ENCODE measurements at places on chromosomes 4 and X.

GRCh38 chr4:16721613-16722291, 176.7 kb downstream of the LDB2 start:
- no peak for DNase-seq

GRCh38 chr4:128477540-128477939, 189.9 kb upstream of the PGRMC2 start:
- no peak for DNase-seq

- DNase-seq: no peak
These were observed 51.1 kb upstream of the RBMX start for GRCh38 chrX:136931661-136932060.

DNA sequence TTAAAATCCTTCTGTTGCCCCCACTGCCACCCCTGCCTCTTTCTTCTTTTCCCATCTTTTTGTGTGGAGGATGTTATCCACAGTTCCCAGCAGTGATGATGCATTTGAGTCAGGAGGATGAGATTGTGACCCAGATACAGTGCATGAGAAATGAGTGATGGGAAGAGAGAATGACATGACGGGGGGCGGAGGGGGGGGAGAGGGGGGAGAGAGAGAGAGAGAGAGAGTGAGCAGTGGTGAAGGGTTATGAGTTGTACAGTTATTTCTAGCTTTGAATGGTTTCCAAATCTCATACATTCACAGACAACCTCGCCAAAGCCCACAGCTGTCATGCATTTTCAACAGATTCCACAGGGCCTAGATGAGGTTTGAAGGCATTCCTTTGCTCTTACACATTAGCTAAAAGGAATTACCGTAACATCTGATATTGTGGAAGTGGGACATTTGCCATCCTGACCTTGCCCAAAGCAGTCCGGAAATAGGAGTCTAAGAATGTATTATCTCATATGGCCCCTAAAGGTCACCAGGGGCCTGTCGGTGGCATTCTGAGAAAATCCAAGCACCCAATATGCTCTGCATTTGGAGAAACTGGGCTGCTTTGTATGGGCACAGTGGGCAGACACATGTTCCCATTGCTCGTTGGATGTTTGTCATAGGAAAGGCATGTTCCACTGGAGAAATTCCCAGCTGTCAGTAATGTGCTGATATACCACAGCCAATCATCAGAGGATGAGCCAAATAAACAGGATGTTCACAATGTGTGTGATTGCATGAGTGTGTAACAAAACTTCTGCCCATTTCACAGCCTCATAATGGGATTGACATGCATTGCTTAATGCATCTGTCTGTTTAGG, 435.8 kb downstream of the SPRY1 start:
- no peak for DNase-seq

DNA sequence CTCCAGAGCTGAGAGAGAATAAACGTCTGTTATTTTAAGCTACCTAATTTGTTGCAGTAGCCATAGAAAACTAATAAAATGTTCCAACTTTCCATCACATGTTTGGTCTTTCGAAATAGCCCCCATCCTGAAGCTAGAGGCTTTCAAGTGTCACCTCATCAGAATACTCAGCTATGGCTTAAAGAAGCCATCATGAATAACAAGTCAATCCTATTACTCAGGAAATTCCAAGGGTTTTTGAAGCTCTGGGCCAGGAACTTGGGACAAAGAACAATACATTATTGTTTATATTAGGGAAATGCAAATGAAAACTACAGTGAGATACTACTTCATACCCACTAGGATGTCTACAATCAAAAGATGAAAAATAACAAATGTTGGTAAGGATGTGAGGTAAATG, 42.2 kb downstream of the TBCK start:
- DNase-seq: no peak

DNA sequence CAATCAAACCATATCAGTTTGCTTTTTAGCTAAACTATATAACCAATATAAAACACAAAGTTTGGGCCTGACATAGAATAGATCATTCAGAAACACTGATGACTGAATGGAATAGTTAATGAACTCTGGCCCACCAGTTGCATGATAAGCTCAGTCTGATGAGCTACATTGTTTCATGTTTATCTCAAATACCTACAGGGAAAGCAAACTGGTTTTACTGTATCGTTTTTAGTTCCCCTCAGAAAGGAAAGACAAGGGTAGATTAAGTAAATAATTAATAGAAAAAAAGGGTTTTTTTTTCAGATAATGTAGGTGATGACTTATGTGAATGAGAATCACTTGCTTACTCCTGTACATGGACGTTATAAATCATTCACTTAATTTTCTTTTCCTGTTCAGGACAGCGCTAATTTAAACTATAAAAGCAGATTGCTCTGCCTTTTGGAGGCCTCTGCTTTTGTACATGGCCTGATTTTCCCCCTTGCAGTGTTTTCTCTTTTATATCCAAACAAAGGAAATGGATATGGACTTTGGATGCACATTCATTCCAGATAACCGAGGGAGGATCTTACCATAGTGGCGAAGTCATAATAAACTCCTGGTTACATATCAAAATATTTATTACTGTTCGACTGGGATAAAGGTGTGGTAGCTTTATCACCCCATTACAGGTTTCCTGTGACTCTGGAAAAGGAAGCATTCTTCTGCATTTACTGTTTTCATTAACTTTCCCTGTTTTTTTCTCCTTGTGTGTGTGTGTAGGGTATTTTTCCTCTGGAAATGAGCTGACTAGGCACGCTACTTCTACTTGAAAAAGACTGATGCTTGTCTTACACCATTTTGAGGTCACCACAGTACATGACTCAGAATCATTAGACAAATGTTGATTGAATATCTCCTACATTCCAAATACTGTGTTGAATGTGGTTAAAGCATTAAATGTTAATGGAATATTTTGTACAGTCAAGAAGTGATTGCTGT, 373.1 kb upstream of the HS3ST1 start:
- no peak for DNase-seq

- no peak for DNase-seq
These were observed 265.4 kb upstream of the DCAF8L1 start for GRCh38 chrX:28246675-28247074.

DNA sequence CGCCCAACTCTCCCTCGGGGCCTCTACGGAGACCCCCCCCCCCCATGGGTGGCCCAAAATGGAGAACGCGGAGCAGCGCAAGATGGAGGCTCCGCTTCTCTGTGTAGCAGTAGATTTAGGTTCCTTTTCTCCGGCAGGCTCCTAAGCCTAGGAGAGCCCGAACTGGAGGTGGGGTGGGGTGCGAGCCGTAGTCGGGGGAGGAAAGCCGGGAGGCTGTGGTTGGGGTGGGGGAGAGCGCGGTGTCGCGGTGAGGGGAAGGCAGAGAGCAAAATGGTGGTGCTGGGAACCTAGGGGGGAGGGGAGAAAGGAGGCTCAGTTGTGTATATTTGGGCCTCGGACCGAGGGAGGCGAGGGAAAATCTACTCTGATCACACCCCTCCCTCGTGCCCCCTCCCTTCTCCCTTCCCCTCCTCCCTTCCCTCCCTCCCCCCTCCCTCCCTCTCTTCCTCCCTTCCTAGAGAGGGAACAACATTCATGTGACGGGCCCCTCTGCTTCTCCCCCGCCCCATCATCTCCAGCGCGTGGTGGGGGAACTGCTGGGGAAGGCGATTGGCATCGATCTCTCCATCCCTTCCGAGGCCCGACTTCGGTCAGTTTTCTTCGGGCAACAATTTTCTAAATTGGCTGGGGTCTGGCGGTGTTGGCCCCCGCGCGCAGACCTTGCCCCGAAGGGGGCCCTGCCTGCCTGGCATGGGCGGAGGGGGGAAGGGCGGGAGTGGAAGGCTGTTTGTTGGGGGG, at the start of gene STAG2:
STAG2 (plus strand) TSS at position 439 of the 738 bp plus-strand sequence. CDS start 60,922 bp downstream, outside the sequence.
- peak; percentile 79 for DNase-seq

DNA sequence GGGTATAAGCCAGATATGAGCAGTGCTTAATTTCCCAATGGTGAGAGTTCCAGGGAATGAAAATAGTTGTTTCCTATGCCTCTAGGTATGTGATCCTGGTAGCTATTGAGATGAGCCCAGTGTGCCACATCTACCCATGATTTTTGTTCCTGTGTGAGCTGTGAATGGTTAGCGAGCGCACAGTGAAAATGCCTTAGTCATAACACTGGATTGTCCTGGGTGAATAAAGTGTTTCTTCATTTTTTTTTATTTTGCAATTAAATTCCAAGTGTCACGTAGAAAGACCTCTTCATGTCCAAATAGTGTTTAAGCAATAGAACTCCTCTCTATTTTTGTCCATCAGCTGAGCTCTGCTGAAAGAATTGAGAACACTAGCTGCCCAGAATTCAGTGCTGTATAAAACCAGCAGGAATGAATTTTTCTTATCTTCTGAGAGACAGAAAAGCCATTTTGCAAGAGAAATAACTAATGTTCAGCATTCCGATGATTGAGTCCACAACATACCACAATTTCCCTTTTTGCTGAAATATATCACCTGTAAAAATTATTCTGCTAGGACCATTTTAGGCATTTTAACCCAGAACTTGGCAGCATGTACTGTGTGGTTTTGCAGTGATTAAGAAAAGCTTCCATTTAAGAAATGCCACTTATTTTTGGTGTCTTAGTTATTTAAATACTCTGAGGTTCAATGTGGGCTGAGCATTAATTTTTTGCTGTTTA, 5.6 kb downstream of the MAOA start:
- DNase-seq: no peak

DNA sequence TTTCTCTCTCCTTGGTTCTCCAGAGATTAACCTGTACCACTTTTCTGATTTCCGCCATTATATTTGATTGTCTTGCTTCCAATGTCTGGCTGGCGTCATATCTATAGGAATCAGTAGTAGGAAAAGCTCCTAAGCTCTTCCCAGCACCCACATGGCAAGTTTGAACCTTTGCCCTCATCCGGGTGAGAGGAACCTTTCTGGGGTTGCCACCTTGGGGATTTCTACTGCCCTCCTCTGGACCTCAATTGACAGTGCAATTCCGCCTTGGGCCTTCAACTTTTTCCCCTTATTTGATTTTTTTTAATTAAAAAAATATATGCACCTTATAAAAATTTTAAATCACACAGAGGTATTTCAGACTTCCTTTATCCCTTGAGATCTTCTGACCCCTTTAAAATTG, 2.0 kb upstream of the CXorf66 start:
- DNase-seq: no peak

GRCh38 chr4:141538001-141538400, 98.4 kb upstream of the IL15 start:
- DNase-seq: no peak

GRCh38 chr4:56086073-56086541, 137.4 kb downstream of the CEP135 start:
- DNase-seq: no peak

GRCh38 chrX:42934020-42934726, 156.2 kb upstream of the PPP1R2C start:
- no peak for DNase-seq

- DNase-seq: peak; percentile 76
These were observed 1365.2 kb downstream of the STIM2 start for GRCh38 chr4:28225689-28226353.

DNA sequence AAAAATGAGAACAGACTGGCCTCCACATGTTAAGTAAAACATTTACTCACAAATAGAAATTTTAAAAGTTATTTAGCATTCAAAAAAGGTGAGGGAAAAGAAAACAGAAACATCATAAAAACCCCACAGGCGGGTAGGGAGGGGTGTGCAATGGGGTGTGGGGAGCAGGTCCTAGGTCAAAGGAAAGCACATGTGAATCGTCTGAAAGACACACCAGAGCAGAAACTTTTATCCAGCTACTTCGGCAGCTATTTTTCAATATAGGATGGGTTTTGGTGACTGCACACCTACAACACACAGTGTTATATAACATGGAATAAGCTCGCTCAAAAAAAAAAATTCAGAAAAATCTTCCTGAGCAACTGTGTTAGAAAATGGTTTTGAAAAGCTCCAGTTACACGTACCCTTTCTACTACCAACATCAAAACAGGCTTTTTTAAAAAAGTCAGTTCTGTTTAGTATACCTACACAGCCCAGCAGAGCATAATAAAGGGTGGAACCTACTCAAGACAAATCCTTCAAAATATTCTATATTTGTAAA, 1.6 kb downstream of the OTUD4 start:
- DNase-seq: no peak

DNA sequence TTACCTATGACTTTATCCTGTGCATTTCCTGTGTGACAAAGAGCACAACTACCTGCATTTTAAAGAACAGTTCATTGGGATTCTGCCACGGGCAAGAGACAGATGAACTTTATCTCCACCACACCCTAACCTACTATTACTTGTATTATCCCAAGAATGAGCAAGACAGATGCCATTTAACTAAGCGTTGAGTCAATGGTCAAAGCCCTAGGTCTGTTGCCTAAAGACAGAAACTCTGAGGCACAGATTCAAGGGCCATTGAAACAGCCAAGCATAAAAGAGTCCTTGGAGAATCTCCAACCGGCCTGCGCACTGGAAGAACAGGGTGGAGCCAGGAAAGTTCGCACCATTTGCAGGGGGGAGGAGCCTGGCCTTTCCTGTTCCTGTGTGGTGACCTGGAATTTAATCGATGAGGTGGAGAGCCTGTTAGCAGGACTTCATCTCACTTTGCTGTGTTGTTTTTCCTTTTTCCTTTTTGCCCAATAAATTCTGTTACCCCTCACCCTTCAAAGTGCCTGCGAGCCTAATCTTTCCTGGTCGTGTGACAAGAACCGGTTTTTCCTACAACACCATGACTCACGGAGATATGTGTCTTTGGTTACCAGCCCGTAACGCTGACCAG, 146.4 kb upstream of the DIAPH2 start:
- DNase-seq: no peak

GRCh38 chrX:49001521-49002090, 458 bp downstream of the GRIPAP1 start:
- peak; percentile 0 for DNase-seq

GRCh38 chr4:5041699-5042098, 9.6 kb upstream of the STK32B start:
- DNase-seq: no peak

DNA sequence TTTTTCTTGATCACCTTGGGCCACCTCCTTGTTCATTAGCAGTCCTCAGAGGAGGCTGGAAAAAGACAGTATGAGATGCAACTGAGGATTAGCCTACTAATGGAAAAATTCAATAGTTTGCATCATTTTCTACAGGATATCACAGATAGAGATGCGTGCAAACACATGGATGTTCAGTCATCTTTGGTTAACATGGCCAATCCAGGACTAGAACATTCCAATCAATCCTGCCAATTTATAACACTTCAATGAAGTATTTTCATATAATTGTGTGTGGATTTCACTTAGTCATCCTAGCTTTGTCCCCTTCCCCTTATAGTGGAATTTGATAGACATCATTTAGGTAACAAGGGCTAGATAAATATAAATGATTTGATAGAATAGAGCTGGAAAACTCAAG, 42.7 kb downstream of the MAML3 start:
- DNase-seq: no peak

GRCh38 chr4:137664416-137664815, 132.1 kb upstream of the PCDH18 start:
- no peak for DNase-seq

- no peak for DNase-seq
These were observed 450.9 kb downstream of the PCDH10 start for GRCh38 chr4:133600008-133600407.

- no peak for DNase-seq
These were observed 75.5 kb downstream of the VEGFC start for GRCh38 chr4:176717237-176717636.

GRCh38 chrX:7447801-7448499, 300.0 kb upstream of the PUDP start:
- no peak for DNase-seq
